ENCODE measurements at places on chromosomes 13 and 19. TPM values are rescaled to one million over a fixed set of nuclear protein-coding genes. Genes with fewer than 3 reads are reported as not detected.
A peak's percentile ranks its signal among the peaks of the same experiment; 100 is the strongest.

DNA sequence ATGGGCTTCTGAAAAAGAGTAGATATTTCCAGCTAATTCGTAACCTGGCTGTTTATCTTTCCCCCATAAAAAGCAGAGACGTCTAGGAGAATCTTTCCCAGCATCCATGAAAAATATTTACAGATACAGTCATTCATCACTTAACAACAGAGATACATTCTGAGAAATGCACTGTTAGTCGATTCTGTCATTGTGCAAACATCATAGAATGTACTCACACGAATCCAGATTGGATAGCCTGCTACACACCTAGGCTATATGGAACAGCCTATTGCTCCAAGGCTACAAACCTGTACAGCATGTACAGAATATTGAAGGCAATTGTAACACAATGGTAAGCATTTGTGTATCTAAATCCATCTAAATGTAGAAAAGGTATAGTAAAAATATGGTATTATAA is 530.2 kb upstream of the NBEA start:
- no peak for DNase-seq
- H3K4me3 ChIP-seq, result no peak overlapping the region
- H3K27ac ChIP-seq, result no peak overlapping the region
- no peaks in the 10 kb centered on the region for H3K27me3 ChIP-seq
- H3K36me3 ChIP-seq, result no peaks in the 10 kb centered on the region
- no peaks in the 10 kb centered on the region for H3K4me1 ChIP-seq

GRCh38 chr13:45554604-45555109 is 60.9 kb downstream of the ERICH6B start:
- DNase-seq, result no peak
- H3K4me3 ChIP-seq, result no peak overlapping the region
- H3K4me1 ChIP-seq, result no peaks in the 10 kb centered on the region
- H3K27me3 ChIP-seq, result no peaks in the 10 kb centered on the region
- H3K36me3 ChIP-seq, result no peaks in the 10 kb centered on the region

DNA sequence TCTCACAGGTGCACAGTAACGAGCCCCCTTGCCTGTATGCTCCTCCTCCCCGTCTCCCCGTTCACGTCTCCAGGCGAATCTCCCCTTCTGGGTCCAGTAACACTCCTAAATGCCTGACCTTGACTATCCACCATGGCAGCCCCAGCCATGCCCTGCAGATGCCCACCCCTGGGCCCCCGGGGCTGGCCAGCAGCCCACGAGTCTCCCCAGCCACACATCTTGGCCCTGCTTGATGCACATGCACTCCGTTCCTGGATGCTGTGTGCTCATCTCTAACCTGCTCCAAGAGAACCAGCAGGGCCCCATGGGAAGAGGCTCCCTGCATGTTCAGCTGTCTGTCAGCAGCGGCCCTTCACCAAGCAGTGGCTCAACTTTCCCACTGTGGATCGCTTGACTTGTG is 32.0 kb downstream of the HPN start:
- no peaks in the 10 kb centered on the region for H3K4me1 ChIP-seq
- DNase-seq, result no peak
- peaks cover 4% of the 10 kb centered on the region for H3K27me3 ChIP-seq
- no peaks in the 10 kb centered on the region for H3K36me3 ChIP-seq
- no peak overlapping the region for H3K4me3 ChIP-seq

- no peak overlapping the region for H3K4me3 ChIP-seq
- no peaks in the 10 kb centered on the region for H3K27me3 ChIP-seq
- no peaks in the 10 kb centered on the region for H3K36me3 ChIP-seq
- H3K27ac ChIP-seq, result no peak overlapping the region
Measured at GRCh38 chr19:38033658-38034491, 126.9 kb downstream of the SIPA1L3 start.

NFIX gene
- total RNA-seq, result 1.2 TPM

SOX1 gene
- not detected for total RNA-seq

MYO1F gene
- total RNA-seq, result 289 TPM

JAK3 gene
- 198 TPM for total RNA-seq

GRCh38 chr19:34504273-34504808 is 22.8 kb downstream of the WTIP start:
- no peaks in the 10 kb centered on the region for H3K36me3 ChIP-seq
- no peak overlapping the region for H3K4me3 ChIP-seq
- peaks cover 18% of the 10 kb centered on the region for H3K4me1 ChIP-seq
- H3K27ac ChIP-seq, result no peak overlapping the region
- no peaks in the 10 kb centered on the region for H3K27me3 ChIP-seq

NCAN gene
- total RNA-seq, result not detected

DNA sequence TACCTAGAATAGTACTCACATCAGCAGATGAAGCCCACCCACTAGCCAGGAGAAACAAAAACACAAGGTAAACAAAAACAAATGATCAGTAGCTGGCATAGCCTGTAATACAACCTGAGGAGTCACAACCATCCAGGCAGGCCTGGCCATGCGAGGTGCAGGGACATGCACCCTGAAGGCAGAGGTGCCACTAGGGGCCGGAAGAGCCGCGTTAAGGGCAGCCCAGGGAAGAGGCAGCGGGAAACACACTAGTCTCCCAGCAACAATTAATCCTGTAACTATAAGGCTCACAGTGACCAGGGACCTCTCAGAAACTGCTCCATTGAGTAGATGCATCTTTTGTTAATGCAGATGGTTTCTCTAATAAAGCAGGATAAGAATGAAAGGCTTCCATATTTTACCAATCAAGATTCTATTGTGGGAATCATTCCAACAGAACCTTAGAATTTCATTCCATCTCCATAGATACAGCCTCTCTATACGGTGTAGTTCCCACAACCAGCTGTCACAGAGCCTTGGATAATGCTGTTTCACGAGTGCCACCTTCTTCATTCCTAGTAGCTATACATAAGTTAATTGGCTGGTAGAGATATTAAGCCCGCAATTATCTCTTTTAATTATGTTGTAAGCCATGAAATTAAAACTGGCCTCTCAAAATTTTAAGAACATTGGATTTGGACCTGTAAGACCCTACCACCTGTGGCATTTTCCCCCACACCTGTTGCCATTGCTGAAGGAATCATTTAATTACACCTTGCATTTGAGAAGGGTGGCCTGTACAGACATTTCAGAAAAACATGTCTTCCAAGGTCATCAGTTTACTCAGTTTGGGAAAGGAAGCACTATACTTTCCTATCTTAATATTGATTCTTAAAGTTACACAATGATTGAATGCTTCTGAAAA is 28.7 kb downstream of the ANKRD10 start:
- H3K4me1 ChIP-seq, result no peaks in the 10 kb centered on the region
- no peak overlapping the region for H3K27ac ChIP-seq
- no peaks in the 10 kb centered on the region for H3K27me3 ChIP-seq
- peaks cover 4% of the 10 kb centered on the region for H3K36me3 ChIP-seq
- H3K4me3 ChIP-seq, result no peak overlapping the region

- H3K36me3 ChIP-seq, result no peaks in the 10 kb centered on the region
- peak overlapping the region; percentile 55 for H3K4me3 ChIP-seq
- peak overlapping the region; percentile 95 for H3K27ac ChIP-seq
- no peaks in the 10 kb centered on the region for H3K27me3 ChIP-seq
Measured at GRCh38 chr19:46859637-46860124, 1.1 kb upstream of the ARHGAP35 start.

GRCh38 chr13:29901710-29902631 is 51.6 kb upstream of the UBL3 start:
- peaks cover 3% of the 10 kb centered on the region for H3K27me3 ChIP-seq
- H3K4me3 ChIP-seq, result peak overlapping the region; percentile 75
- H3K36me3 ChIP-seq, result no peaks in the 10 kb centered on the region
- DNase-seq, result peak; percentile 13
- H3K27ac ChIP-seq, result no peak overlapping the region
- H3K4me1 ChIP-seq, result peaks cover 17% of the 10 kb centered on the region

GRCh38 chr19:16023146-16023915 is 53.0 kb upstream of the TPM4 start:
- no peak for DNase-seq
- H3K4me1 ChIP-seq, result no peaks in the 10 kb centered on the region
- H3K27ac ChIP-seq, result no peak overlapping the region
- H3K36me3 ChIP-seq, result no peaks in the 10 kb centered on the region

DLL3 gene
- total RNA-seq, result 0.17 TPM

- no peaks in the 10 kb centered on the region for H3K27me3 ChIP-seq
- no peaks in the 10 kb centered on the region for H3K4me1 ChIP-seq
- H3K4me3 ChIP-seq, result no peak overlapping the region
- H3K27ac ChIP-seq, result no peak overlapping the region
Measured at GRCh38 chr13:93765062-93765461, 538.5 kb downstream of the GPC6 start.

DNA sequence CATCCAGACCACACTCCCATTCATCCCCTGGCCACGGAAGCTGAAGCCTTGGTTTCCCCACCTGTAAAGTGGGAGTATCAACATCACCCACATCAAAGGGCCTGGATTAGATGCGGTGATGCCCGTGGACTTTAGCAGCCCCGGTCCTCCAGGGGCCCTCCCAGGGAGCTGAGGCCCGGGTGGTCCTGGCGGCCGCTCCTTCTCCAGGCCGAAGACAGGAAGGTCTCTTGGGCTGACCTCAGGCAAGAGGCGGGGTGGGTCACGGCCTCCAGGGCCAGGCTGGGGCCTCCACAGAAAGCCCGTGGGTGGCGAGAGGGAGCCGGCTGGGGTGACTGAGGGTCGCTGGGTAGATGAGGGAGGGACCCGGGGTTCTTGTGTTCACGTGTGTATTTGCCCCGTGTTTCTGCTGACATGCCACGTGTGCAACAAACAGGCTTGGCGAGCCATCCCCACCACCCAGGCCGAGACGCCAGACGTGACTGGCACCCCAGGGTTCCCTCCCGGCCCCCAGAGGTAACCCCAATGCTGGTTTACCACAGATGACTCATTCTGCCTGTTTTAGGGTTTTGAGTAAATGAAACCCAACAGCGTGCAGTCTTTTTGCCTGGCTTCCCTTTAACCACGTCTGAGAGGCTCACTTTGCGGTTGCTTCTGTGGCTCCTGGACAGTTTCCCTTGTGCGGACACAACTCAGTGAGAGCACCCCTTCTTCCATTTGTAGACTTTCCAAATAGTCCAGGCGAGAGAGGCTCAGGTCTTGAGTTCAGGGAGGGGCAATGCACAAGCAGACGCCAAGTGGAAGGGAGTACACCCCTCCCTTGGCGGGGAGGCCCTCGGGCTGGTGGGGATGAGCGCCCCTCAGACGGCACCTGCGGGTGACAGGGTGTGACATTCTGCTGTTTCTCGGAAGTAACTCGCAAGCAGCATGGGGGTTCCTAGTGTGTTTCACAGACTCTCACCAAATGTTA is 42.9 kb downstream of the C13orf46 start:
- H3K4me1 ChIP-seq, result no peaks in the 10 kb centered on the region
- no peak overlapping the region for H3K27ac ChIP-seq
- no peak overlapping the region for H3K4me3 ChIP-seq

GRCh38 chr13:41487222-41487621 is 29.9 kb downstream of the RGCC start:
- no peaks in the 10 kb centered on the region for H3K36me3 ChIP-seq
- no peak for DNase-seq
- H3K4me3 ChIP-seq, result no peak overlapping the region
- no peak overlapping the region for H3K27ac ChIP-seq
- H3K27me3 ChIP-seq, result no peaks in the 10 kb centered on the region

APOC4 gene
- not detected for total RNA-seq

ATP8A2 gene
- 0.30 TPM for total RNA-seq

ZNF709 gene
- 1.9 TPM for total RNA-seq

DNA sequence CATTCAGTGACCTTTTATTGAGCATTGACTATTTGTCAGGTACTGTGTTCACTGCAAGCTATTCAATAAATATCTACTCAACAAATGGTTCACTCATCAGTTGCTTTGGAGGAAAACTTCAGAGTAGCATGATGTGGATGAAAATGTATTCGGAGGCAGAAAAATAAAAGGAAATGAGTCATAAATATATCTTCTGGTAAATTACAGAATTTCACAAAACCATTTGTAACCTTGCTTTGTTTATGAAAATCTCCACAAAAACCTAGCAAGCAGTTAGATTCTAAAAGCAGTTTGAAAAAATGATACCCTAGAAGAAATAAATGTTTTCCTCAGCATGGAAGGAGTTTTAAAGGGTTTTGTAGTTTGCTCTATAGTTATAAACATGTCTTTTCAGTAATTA is 399.6 kb downstream of the LMO7 start:
- no peak overlapping the region for H3K27ac ChIP-seq
- no peak for DNase-seq
- H3K27me3 ChIP-seq, result no peaks in the 10 kb centered on the region
- H3K4me3 ChIP-seq, result no peak overlapping the region
- no peaks in the 10 kb centered on the region for H3K36me3 ChIP-seq

- H3K4me3 ChIP-seq, result no peak overlapping the region
- no peak for DNase-seq
- no peak overlapping the region for H3K27ac ChIP-seq
- no peaks in the 10 kb centered on the region for H3K36me3 ChIP-seq
- H3K4me1 ChIP-seq, result no peaks in the 10 kb centered on the region
Measured at GRCh38 chr19:28426730-28427225, 786.2 kb downstream of the UQCRFS1 start.

SMIM44 gene
- total RNA-seq, result not detected

DNA sequence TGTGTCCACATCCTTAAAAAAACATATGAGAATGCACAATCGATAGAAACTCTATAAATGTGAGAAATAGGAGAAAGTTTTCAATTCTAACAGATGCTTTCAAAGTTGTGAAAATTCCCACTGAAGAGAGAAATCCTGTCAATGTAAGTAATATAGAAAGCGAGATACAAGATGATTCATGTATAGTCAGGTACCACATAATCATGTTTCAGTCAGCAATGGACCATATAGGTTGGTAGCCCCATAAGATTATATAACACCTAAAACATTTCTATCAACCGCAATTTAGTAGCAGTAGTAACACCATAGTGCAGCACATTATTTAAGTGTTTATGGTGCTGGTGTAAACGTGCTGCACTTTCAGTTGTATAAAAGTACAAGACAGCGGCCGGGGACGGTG is 18.5 kb downstream of the ZNF791 start:
- no peak overlapping the region for H3K27ac ChIP-seq
- H3K27me3 ChIP-seq, result no peaks in the 10 kb centered on the region
- no peak overlapping the region for H3K4me3 ChIP-seq
- no peaks in the 10 kb centered on the region for H3K4me1 ChIP-seq
- H3K36me3 ChIP-seq, result peaks cover 52% of the 10 kb centered on the region

GRCh38 chr19:11377756-11378155 is 3.3 kb downstream of the SWSAP1 start:
- DNase-seq, result no peak
- no peak overlapping the region for H3K27ac ChIP-seq
- no peaks in the 10 kb centered on the region for H3K27me3 ChIP-seq
- H3K36me3 ChIP-seq, result peaks cover 5% of the 10 kb centered on the region

NUFIP1 gene
- total RNA-seq, result 4.8 TPM

DNA sequence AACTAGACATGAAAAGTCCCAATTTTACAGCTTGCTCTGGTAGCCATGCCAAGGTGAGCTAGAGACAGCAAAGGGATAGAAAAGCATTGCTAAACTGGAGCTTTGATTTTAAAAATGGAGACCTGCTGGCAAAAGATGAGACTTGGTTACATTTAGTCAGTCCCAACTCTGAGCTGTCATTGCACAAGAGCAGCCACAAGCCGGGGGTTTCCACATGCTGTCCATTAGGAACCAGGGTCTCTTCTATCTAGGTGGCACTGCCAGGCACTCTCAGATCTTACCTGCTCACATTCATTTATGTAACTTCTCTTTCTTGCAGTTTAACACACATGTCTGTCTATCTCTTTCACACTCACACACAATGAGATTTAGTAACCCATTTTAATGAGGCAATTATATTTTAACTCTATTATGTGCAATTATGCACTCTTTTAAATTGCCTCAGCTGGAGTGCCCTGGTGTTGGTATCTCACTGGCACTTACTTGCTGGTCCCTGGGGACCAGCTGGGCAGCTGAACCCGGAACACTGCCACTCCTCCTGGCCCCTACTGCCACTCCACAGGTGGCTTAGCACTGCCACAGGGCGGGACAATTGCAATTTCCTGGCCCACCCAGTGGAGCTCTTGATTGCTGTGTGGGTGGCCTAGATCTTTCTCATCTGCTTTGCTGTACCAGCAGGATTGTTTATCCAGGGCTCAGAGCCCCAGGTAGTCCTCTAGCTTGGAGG is 112.5 kb downstream of the COG6 start:
- H3K36me3 ChIP-seq, result no peaks in the 10 kb centered on the region
- H3K27me3 ChIP-seq, result no peaks in the 10 kb centered on the region
- no peak for DNase-seq
